ENCODE measurements at places on chromosomes 11 and 22.

GRCh38 chr22:50009765-50010675, 2.5 kb downstream of the IL17REL start:
- DNase-seq: no peak

- no peak for DNase-seq
Observed at GRCh38 chr22:29517215-29517908, 36.2 kb downstream of the THOC5 start.

GRCh38 chr11:64305075-64305690, at the start of gene ESRRA:
Gene ESRRA (plus strand): TSS chr11:64305524. CDS start chr11:64307180, 1,656 bp downstream.
- peak; percentile 100 for DNase-seq

- no peak for DNase-seq
Observed at GRCh38 chr22:42676059-42676607, 26.9 kb upstream of the CYB5R3 start.

Measured in activated T-helper 1 cell treated with Interleukin-2 at 50 U/mL for 16 hours (primary cell).